ENCODE measurements at places on chromosomes 7 and 10. TPM values are rescaled to one million over a fixed set of nuclear protein-coding genes. Genes with fewer than 3 reads are reported as not detected.

DNA sequence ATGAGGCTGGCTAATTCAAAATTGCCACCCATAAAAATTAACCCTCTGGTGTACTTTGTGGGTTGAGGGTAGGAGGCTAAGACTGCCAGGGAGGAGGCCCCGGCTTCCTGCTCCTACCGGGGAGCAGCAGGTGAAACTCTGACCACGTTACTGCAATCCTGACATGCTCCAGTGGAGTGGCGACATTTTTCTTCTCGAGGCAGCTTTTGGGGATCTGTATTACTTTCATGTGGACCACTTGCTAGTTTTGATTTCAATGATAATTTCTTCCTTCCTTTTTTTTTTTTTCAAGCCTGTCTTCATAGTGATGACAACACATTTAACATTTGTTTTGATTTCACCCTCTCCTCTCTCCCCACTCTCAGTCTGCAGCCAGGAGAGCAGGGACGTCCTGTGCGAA, 14.6 kb downstream of the GATA3 start:
- no peak for DNase-seq

DNA sequence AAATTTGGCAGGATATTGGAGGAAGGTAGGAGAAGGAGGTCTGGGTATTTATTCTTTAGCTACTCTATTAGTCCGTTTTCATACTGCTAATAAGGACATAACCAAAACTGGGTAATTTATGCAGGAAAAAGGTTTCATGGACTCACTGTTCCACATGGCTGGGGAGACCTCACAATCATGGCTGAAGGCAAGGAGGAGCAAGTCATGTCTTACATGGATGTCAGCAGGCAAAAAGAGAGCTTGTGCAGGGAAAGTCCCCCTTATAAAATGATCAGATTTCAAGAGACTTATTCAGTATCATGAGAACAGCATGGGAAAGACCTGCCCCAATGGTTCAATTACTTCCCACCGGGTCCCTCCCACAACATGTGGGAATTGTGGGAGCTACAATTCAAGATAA, 1.9 kb upstream of the INMT start:
- DNase-seq = no peak

DNA sequence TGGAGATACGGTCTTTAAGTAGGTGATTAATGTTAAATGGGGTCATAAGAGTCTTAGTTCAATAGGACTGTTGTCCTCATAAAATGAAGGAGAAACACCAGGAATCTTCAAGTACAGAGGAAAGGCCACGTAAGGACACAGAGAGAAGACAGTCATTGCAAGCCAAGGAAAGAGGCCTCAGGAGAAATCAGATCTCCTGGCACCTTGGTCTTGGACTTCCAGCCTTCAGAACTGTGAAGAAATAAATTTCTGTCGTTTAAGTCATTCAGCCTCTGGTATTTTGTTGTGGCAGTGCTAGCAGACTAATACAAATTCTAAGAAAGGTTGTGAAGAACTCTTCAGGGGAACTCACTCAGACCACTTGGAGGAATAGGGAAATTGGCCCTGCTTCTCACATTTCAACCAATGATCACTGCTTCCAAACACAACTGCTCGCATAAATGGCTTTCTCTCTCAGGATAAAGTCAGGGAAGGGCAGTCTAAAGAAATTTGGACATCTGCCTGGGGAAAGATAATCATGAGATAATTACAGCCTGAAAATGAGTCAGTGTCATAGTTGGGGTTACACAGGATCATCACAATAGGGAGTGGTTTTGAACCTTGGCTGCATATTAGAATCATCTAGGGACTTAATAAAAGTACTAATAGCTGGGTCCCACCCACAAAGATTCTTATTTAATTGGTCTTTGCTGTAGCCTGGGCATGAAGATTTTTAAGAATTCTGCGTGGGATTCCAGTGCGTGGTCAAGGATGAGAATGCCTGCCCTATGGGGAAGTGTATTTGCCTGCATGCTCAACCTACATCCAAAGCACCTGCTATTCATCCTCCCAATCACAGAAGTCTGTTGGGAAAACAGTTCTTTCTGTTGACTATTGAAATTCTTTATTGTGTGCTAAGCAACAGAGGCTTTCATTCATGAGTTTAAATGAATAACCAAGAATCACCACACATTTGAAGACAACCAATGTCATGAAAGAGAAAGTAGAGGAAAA, 310.6 kb upstream of the PLXDC2 start:
- no peak for DNase-seq

DNA sequence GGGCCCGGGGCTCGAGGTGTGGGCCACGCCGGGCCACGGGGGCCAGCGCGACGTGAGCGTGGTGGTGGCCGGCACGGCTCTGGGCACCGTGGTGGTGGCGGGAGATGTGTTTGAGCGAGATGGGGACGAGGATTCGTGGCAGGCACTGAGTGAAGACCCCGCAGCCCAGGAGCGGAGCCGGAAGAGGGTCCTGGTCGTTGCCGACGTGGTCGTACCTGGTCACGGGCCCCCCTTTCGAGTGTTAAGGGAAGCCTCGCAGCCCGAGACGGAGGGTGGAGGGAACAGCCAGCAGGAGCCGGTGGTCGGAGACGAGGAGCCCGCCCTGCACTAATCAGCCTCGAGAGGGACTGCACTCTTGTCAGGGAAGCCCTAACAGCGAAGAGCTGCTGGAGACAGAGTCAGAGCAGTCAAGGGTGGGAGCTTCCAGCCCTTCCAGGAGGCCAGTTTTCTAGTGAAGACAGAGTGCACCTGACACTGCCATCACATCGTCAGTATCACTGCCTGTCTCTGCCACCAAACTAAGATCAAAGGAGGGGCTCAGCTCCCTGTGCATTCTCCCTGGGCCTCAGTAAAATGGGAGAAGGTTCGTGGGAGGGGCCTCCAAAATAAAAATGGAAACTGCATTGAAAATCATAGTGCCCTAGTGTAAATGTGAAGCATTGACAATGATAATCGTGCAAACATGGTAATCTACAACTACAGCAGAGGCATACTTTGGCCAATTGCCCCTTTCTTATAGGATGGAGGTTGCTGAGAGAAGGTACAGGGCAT, 1.3 kb downstream of the MBLAC1 start:
- DNase-seq = peak; percentile 66

DNA sequence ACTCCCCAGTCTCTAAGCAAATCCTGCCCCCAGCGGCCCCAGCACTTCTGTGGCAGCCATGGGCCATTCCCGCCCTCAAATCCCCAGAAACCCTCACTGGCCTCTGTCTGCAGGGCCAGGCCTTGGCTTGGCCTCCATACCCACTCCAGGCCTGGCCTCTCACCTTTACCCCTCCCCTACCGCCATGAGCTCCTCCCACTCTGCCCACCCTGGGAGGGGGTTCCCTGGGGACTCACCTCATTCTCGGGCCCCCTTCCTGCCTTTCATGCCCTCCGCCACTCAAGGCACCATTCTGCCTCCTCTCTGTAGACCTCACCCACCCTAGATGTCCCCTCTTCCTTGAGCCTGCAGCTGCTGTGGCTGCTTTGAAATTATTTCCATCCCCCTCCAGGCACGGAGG, 41.0 kb downstream of the PRF1 start:
- DNase-seq = no peak

GRCh38 chr10:99617696-99618095, 2.5 kb downstream of the SLC25A28 start:
- no peak for DNase-seq

DNA sequence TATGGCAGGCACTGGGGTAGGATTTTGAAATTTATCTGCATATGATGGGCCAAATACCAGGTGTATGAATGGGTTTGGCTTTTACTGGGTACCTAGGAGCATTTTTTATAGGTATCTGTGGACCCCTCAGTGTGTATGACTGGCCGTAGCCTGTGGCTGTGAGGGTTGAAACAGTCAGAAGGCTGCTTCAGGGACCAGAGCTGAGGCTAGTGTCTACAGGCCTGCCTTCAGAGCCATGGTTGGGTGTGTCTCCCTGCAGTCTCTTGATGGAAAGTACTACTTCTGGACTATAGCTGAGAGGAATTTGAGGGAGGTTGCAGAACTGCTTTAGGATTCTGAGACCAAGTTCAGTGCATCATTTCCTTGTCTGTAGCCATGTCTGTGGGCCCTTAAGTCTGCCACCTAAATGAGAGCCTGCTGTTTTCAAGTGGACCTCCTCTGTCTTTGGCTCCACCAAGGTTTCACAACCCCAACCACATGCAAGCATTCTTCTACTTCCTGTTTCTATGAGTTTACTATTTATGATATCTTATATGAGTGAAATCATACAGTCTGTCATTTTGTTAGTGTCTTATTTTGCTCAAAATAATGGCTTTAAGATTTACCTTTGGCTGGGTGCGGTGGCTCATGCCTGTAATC, 19.9 kb upstream of the ZNF138 start:
- DNase-seq = no peak

- no peak for DNase-seq
Observed at GRCh38 chr7:92781117-92781720, 55.2 kb downstream of the CDK6 start.

GRCh38 chr10:60444494-60445064, 54.9 kb upstream of the ANK3 start:
- no peak for DNase-seq

GRCh38 chr7:135761751-135762488, 13.3 kb upstream of the FAM180A start:
- DNase-seq = no peak

GRCh38 chr10:6607778-6608177, 27.7 kb upstream of the PRKCQ start:
- DNase-seq = no peak

GRCh38 chr7:82335927-82336326, 107.7 kb downstream of the CACNA2D1 start:
- DNase-seq = no peak

DNA sequence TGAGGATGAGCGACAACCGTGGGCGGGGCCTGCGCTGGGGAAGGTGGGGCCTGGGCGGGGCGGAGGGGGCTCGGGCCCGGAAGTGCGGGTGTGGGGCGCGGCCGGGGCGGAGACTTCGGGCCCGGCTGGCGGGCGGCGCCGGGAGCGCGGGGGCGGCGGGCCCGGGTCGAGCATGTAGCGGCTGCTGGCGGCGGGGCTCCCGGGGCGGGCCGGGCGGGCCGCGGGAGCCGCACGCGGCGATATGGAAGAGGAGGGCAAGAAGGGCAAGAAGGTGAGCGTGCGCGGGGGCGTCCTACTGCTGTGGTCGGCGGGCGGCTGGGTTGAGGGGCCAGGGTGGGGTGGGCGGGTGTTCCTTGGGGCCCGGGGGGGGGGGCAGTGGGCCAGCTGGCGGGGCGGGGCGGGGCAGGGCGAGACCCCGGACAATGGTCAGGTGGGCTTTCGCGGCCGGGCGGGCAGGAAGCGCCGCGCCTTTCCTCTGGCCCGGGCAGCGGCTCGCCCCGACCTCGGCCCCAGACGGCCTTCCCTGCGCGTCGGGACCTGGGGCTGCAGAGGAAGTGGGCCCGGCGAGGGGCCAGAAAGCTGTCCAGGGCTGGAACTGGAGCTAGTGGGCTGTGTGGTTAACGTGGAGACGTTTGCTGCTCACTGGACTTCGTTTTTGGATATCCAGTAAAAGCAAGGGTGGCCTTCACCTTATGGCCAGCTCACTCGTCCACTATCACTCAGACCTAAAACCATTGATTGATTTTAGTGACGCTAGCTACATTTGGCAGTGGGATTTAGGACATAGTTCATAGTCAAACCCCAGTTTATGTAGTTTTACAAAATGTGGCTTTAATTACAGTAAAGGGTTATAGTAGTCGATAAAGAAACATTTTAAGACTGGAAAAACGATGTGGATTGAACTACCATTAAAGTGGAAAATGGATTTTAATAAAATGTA, at the start of gene CCM2:
CCM2 (plus strand) TSS at position 109 of the 940 bp plus-strand sequence; CDS start at position 242, 133 bp downstream.
- DNase-seq = no peak

- DNase-seq = no peak
Observed at GRCh38 chr7:81725003-81725811, 44.6 kb downstream of the HGF start.

DNA sequence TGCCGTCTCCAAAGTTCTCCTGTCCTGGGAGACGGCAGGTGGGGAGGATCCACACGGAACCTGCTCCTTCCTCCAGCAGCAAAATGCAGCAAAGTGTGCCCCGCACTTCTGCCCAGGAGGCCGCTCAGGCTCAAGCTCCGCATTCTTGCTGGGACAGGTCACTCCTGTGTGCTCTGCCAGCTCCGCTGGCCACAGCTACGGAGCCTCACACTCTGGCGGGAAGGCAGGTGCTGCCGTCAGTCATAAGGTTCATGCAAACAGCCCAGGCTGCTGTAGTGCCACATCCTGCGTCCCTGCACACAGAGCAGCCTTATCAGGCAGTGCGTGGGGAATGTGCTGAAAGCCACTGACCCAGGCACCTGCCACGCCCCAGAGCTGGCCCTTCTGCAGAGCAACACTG, 22.4 kb downstream of the ADGRA1 start:
- no peak for DNase-seq

DNA sequence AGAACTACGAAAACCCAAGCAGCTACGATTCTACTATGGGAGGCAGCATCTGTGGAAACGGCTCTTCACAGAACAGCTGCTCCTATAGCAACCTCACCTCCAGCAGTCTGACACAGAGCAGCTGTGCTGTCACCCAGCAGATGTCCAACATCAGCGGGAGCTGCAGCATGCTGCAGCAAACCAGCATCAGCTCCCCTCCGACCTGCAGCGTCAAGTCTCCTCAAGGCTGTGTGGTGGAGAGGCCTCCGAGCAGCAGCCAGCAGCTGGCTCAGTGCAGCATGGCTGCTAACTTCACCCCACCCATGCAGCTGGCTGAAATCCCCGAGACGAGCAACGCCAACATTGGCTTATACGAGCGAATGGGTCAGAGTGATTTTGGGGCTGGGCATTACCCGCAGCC, 81.6 kb upstream of the SAMD8 start:
- DNase-seq = no peak

- peak; percentile 3 for DNase-seq
Observed at GRCh38 chr10:2575460-2575859, 491.9 kb upstream of the PFKP start.

DNA sequence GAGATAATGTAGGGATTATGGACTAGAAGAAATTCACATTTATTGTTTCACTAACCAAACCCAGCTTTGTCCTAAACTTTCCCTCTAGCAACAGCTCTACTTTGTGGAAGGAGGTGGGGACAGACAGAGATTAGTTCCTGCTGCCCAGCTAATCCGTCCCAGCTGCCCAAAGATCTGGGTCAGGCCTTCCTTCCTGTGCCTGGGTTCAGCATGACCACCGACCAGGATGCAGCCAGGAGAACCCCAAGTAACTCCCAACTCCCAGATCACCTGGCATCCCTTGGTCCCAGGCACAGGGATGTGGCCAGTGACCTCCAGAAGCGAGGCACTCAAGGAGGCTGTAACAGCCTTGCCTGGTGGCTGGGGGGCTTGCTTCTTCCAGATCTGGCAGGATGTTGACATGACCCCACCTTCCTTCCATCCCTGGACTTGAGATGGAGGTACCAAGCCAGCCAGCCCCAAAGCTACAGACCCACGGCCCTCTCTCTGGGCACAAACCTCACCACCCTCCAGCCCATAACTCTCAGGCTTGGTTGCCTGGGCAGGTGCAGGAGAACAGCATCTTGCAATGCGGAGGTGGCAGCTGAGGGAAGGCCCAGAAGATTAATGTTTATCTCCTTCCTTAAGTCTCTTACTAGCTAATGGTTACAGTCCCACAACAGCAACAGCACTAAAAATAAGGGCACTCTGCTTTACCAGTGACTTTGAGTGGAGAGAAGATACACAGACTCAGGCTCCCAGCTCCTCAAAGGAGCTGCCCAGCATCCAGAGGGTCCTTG, 11.1 kb downstream of the CAMK2G start:
- no peak for DNase-seq

GRCh38 chr7:41323806-41324205, 379.1 kb downstream of the INHBA start:
- DNase-seq = no peak

Gene EIF5AL1
- total RNA-seq = 1.7 TPM

Gene TUBB8
- 1.5 TPM for total RNA-seq

Gene TDRD1
- 0.92 TPM for total RNA-seq

Gene DLX5
- not detected for total RNA-seq

Gene DGKB
- total RNA-seq = 2.6 TPM

Gene AKR1C1
- total RNA-seq = 2.3 TPM

Measured in H1 (cell line).